ENCODE measurements at places on chromosomes 1 and 21. TPM values are rescaled to one million over a fixed set of nuclear protein-coding genes. Genes with fewer than 3 reads are reported as not detected.

- no peak for DNase-seq
Observed at GRCh38 chr1:22137004-22137720, 5.7 kb downstream of the WNT4 start.

GUCA2A gene
- 1.7 TPM for total RNA-seq

GRCh38 chr1:98355656-98356383 lies 305.7 kb upstream of the SNX7 start:
- peak; percentile 9 for DNase-seq

GRCh38 chr1:63190171-63190570 lies 132.2 kb upstream of the FOXD3 start:
- DNase-seq, result no peak

- no peak for DNase-seq
Observed at GRCh38 chr21:24470852-24471251, 1136.4 kb downstream of the MRPL39 start.

DNA sequence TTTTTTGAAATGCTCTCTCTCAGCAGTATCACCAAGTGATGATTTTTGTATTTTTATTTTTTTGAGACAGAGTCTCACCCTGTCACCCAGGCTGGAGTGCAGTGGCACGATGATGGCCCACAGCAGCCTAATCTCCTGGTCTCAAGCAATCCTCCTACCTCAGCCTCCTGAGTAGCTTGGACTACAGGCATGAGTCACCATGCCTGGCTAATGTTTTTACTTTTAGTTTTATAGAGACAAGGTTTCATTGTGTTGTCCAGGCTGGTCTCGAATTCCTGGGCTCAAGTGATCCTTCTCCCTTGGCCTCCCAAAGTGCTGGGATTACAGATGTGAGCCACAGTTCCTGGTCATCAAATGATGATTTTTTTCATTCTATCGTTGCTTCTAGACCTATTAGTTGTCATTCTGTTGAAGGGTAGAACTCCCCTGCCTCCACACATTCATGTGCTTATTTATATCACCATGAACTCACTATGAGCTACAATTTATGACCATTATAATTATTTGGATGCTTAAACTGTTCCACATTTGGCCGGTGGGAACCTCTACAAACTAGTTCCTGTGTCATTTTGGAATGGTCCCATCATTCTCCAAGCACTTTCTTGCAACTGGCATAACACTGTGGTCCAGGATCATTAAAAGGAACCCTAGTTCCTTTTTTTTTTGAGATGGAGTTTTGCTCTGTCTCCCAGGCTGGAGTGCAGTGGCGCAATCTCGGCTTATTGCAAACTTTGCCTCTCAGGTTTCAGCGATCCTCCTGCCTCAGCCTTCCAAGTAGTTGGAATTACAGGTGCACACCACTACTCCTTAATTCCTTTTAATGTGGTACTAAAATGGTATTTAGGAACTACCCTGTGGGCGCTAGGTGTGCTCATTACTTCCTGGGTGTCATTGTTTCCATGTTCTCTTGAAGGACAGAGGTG lies 20.2 kb upstream of the TOR3A start:
- DNase-seq, result no peak

BECN2 gene
- total RNA-seq, result not detected

DNA sequence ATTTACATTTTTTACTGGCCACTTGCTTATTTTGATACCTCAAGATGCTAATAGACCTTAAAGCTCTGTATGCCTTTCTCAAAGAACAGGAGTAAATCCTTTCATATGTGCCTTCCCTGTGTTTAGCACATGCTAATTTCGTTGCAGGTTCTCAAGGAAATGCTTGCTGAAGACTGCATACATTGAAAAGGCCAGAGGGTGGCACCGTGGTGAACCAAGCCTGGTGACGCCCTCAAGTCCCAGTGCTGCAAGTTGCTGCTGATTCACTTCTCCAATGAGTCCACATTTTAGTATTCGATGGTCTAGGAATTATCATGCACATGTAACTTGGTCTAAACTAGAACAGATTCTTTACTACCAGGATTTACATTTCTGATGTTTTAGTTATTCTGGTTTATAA lies 94.1 kb downstream of the CLDN17 start:
- peak; percentile 30 for DNase-seq

GBP2 gene
- total RNA-seq, result 5.9 TPM

GRCh38 chr1:59128784-59129227 lies 168.1 kb upstream of the FGGY start:
- no peak for DNase-seq

C1orf115 gene
- 0.60 TPM for total RNA-seq

HES3 gene
- not detected for total RNA-seq

PWP2 gene
- total RNA-seq, result 20.5 TPM

PCP4L1 gene
- total RNA-seq, result not detected

PRAMEF17 gene
- not detected for total RNA-seq

- DNase-seq, result no peak
Observed at GRCh38 chr1:8970870-8971337, 25.2 kb downstream of the CA6 start.

GRCh38 chr1:53458634-53459033 lies 565 bp upstream of the DMRTB1 start:
- DNase-seq, result no peak

- no peak for DNase-seq
Observed at GRCh38 chr1:197806718-197807117, 31.4 kb upstream of the DENND1B start.

GIPC2 gene
- 15.4 TPM for total RNA-seq

- peak; percentile 95 for DNase-seq
Observed at GRCh38 chr1:159945483-159946241, at the start of gene IGSF9. TSS of gene IGSF9 (minus strand) at chr1:159945613. CDS start at chr1:159943454, 2,159 bp downstream.

DNA sequence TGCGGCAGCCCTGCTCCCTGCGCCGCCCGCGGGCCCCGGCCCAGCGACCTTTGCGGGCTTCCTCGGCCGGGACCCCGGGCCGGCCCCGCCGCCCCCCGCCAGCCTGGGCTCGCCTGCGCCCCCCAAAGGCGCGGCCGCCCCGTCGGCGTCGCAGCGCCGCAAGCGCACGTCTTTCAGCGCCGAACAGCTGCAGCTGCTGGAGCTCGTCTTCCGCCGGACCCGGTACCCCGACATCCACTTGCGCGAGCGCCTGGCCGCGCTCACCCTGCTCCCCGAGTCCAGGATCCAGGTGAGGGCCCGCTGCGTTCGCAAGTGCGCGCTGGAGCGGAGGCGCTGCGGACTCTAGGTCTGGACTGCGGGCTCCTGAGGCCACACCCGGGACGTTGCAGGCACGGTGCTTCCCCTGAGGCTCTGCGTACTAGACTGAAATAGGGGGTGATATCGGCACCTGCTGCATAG lies 351 bp downstream of the MIXL1 start:
- no peak for DNase-seq

FCGR3A gene
- total RNA-seq, result not detected

UBL4B gene
- not detected for total RNA-seq

DNA sequence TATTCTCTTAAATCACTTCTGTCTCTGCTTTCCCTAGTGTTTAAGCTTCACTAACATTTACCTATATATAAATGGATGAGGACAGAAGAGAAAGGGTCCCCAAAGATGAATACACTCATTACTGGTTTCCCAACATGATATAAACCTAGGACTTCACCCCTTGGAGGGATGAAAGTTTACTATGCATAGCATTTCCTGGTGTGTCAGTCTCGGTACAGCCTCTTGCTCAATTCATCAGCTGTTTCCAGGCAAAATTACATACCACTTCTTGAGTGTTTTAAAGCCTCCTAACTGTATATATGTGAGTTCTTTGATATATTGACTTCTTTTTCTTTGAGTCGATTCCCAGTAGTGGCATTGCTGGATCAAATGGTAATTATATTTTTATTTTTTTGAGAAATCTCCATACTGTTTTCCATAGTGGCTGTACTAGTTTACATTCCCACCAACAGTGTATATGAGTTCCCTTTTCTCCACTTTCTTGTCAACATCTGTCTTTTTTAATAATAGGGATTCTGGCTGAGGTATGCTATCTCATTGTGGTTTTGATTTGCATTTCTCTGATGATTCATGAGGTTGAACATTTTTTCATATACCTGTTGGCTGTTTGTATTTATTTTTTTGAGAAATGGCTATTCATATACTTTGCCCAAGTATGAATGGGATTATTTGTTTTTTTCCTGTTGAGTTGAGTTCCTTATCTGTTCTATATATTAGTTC lies 259.3 kb upstream of the CACYBP start:
- no peak for DNase-seq

DNA sequence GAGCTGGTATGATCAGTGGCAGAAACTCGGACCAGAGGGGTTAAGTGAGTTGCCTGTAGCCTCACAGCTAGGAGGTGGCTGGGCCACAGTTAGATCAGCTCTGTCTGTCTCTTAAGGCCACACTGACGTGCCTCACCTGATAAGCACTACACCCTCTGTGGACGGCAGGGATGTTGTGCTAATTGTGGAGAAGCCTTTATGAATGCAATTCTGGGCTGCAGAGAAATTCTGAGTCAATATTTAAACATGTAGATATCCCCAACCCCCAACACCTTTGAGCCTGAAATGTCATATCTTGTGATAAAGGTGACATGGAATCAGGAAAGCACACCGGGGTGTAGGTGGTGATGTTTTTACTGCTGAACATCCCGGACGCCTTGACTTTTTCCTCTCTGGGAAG lies 88.3 kb downstream of the KCNJ6 start:
- no peak for DNase-seq

DNA sequence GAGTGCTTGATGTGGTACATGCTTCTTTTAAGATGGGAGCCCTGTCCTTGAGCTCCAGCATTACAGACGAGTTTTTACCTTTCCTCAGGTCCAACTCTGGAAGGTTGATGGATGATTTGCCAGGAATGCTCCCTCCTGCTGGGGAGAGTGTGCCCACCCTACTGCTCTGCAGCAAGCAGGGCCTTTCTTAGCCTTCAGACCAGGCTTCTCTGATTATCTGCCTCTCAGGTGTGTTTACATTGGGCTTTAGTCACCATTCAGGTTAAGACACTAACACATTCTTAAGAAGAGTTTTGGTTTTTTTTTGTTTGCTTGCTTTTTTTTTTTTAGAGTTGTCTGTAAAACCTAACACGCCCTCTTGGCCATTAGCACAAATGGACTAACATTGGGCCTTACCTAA lies 301.8 kb downstream of the KCNT2 start:
- DNase-seq, result peak; percentile 63

GRCh38 chr1:25245809-25246599 lies 1.2 kb downstream of the RSRP1 start:
- peak; percentile 70 for DNase-seq

STUM gene
- not detected for total RNA-seq

DNA sequence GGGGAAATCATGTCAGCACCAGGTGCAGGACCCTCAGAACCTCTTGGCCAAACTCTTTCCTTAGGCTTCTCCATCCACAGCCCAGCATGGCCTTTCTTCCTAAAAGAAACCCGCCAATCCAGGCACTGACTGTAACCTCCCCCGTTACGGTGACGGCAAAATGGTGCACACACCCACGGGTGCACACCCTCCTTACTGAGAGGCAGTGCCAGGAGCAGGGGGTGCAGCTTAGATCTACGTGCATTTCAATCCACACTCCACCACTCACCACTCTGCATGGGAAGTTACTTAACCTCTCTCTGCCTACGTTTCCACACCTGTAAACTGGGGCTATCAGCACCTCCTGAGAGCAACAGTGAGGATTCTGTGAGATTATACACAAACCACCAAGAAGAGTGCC lies 31.0 kb downstream of the SUSD4 start:
- DNase-seq, result no peak

- peak; percentile 18 for DNase-seq
Observed at GRCh38 chr1:170530972-170531757, 801 bp upstream of the GORAB start.

IL6R gene
- total RNA-seq, result 3.1 TPM

DNA sequence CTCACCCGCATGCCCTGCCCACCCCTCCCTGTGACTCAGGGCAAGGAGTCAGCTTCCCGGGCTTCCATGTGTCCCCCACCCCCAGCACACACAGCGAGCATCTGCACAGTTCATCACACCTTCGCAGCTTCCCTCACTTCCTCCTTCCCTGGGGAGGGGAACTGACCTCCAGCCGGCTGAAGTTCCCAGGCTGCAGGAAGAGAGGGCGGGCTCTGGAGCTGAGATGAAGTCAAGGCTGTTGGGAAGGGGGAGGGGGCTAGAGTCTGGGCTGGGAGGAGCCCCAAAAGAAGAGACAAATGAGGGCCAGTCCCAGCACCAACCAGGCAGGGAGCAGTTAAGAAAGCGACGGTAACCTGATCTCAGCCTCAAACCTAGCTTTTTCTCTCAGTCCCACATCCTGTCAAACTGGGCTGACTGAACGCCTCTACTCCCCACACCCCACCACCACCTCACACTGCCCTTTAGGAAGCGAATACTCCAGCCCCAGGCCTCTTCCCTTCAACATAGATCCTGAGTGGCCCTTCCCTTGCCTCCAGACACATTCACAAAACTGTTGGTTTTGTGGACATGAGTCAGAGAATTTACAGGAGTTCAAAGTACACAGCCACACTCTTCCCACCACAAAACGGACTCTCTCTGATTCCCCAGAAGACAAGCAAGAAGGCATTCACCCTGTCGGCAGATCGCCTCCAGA lies 1.8 kb downstream of the RHOC start:
- DNase-seq, result peak; percentile 90

IRF6 gene
- 30.2 TPM for total RNA-seq

- DNase-seq, result no peak
Observed at GRCh38 chr1:226397955-226398636, 9.8 kb downstream of the PARP1 start.
